ENCODE measurements at places on chromosomes 16 and 17. TPM values are rescaled to one million over a fixed set of nuclear protein-coding genes. Genes with fewer than 3 reads are reported as not detected.
A peak's percentile ranks its signal among the peaks of the same experiment; 100 is the strongest.

The MYH8 gene
- total RNA-seq = not detected

The GABARAP gene
- 373 TPM for total RNA-seq

The COPRS gene
- 133 TPM for total RNA-seq

GRCh38 chr17:14068542-14069250 is 608 bp upstream of the COX10 start:
- H3K4me1 ChIP-seq = peaks cover 14% of the 10 kb centered on the region
- peak overlapping the region; percentile 85 for H3K27ac ChIP-seq
- H3K27me3 ChIP-seq = no peaks in the 10 kb centered on the region
- peak overlapping the region; percentile 93 for H3K4me3 ChIP-seq
- no peak for ATAC-seq

- no peaks in the 10 kb centered on the region for H3K27me3 ChIP-seq
- no peak overlapping the region for H3K27ac ChIP-seq
- peaks cover 25% of the 10 kb centered on the region for H3K4me1 ChIP-seq
- no peak overlapping the region for H3K4me3 ChIP-seq
- H3K36me3 ChIP-seq = no peaks in the 10 kb centered on the region
Observed at GRCh38 chr17:17183744-17184143, 22.4 kb downstream of the PLD6 start.

- peaks cover 10% of the 10 kb centered on the region for H3K4me1 ChIP-seq
- no peaks in the 10 kb centered on the region for H3K27me3 ChIP-seq
- no peak overlapping the region for H3K4me3 ChIP-seq
- H3K36me3 ChIP-seq = no peaks in the 10 kb centered on the region
- no peak for ATAC-seq
- no peak overlapping the region for H3K27ac ChIP-seq
Observed at GRCh38 chr16:79066561-79066960, 534.0 kb downstream of the MAF start.

- H3K27ac ChIP-seq = no peak overlapping the region
- H3K4me3 ChIP-seq = peak overlapping the region; percentile 65
- no peaks in the 10 kb centered on the region for H3K36me3 ChIP-seq
- H3K27me3 ChIP-seq = peaks cover 22% of the 10 kb centered on the region
Observed at GRCh38 chr17:5499476-5500231, 13.3 kb downstream of the MIS12 start.
